Tongue (tissue), 3 donors: ENCODE measurements at places on chromosomes 4 and X.

- DNase-seq = no peak
Observed at GRCh38 chrX:2159393-2159792, 341.4 kb downstream of the DHRSX start.

GRCh38 chr4:5416637-5417036 lies 291.7 kb downstream of the EVC2 start:
- no peak for DNase-seq

DNA sequence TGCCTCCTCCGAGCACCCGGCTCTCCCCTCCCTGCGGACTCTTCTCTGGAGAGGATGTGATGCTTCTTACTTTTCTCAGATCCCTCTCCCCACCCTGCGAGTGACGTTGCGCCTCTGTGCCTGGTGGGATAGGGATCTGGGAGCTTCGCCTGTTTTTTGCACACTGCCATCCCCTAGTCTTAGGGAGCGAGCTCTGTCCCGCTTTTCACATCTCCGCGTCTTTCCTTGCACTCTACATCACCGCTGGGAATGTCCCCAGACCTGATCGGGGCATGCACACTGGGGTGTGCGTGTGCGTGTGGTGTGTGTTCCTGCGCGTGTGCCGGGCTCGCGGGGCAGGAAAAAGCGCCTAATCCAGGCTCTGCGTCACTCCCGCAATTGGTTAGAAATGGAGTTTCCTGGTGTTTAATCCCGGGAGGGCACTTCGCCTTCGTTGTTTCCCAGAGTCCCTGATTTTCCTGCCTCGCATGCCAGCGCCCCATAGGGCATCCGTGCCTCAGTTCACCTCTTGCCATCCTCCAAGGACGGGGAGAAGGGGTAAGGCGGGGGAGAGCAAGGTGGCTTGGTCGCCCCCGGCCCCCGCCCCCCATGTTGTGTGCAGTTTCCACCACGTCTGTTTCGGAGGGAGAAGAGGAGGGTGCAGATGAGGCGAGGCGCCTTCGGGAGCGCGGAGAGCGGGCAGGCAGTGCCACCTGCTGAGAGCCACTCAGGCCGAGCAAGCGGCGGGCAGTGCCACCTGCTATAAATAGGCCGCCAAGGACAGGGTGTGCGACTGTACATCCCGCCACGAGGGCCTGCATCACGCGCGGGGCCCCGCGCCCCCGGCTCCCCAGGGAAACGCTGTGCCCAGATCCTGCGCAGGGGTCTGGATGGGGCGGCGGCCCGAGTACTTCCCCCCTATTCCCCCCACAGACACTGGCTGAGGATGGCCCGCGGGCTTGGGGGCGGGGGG lies 759 bp upstream of the TBC1D1 start:
- DNase-seq = peak; percentile 73

GRCh38 chrX:71533516-71533850 lies 579 bp downstream of the OGT start:
- no peak for DNase-seq
